Substantia nigra (tissue), 51 donors: ENCODE measurements at places on chromosomes 7 and 10.

DNA sequence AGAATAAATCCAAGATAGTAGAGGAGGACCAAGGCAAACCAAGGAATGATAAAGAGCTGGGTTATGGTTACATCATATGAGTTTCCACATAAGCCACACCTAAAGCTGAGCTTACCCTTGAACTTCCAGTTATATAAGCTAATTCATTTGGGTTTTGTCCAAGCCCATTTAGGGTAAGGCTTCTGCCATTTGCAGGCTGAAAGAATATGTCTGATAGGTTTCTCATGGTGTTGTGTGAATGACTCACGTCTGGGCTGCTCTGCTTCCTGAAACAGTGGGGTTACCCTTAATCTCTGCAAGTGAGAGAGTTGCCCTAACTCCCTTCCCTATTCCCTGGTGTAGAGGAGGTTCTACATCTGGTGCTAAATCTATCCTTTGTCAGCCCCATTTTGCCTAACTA is 60.8 kb downstream of the PTTG1IP2 start:
- no peak for DNase-seq

- DNase-seq: no peak
Measured at GRCh38 chr10:132541129-132541528, 3.5 kb downstream of the INPP5A start.

DNA sequence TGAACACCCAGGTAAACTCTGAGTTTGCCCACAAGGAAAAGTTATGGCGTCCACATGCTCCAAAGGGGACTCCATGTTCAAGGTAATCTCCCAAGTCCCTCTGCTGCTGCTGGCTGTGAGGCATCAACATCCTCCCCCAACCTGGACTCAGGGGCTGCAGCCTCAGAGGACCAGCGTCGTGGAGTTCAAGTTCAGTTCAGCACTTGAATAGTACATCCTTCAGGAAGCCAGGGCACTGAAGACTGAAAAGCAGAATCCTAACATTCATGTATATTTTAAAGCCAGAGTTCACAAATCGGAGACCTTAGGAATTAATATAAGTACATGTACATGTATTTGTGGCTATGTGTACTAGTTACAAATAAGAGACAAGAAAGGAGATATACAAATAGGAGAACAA is 90.4 kb downstream of the PTPRE start:
- no peak for DNase-seq

GRCh38 chr7:138258197-138258559 is 181.9 kb downstream of the AKR1D1 start:
- DNase-seq: no peak

GRCh38 chr10:93565446-93565845 is 1.0 kb upstream of the FFAR4 start:
- no peak for DNase-seq

DNA sequence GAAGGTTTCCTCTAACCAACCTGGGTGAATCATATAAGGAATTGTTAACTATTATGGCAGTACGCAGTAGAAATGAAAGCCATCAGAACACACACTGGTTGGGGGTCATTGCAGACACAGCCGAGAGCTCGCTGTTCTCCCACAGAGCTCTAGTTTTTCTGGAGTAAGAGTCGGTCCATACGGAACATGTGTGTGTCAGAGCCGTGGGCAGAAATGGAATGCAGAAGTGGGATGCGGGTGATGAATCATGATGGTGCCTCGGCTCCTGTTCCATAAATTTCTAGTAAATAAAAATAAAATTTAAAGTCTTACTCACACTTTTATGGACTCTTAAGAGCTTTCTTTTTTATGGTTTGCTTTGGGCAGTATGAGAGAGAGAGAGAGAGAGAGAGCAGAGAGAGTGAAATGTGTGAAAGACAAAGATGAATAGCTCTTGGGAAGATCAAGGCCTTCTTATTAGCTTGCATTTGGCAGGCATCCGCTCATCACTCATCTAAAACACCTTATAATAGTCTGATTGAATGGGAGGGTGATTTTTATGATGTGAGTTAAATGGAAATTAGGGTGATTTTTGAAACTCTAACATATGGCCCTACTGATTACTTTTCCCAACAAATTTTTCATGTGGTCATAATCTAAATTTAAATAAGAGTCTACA is 98.8 kb upstream of the PFKP start:
- DNase-seq: no peak

- DNase-seq: no peak
Measured at GRCh38 chr10:33234831-33235237, 99.6 kb downstream of the NRP1 start.

- DNase-seq: no peak
Measured at GRCh38 chr7:116279217-116279616, 68.9 kb downstream of the TES start.

DNA sequence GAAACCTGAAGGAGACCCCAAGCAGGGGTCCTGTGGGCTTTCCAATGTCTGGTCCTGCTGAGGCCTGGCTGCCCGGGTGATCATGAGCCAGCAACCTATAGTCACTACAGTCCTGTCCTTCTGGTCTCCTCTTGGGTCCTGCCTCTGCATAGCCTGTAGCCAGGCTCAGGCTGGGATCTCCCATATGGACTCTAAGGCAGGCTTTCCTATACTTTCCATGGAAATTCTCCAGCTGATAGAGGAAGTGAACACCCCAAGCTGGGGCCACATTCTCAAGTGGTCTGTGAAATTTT is 26.4 kb downstream of the ANXA8 start:
- no peak for DNase-seq

GRCh38 chr7:42237811-42238541 is 967 bp upstream of the GLI3 start:
- peak; percentile 53 for DNase-seq

DNA sequence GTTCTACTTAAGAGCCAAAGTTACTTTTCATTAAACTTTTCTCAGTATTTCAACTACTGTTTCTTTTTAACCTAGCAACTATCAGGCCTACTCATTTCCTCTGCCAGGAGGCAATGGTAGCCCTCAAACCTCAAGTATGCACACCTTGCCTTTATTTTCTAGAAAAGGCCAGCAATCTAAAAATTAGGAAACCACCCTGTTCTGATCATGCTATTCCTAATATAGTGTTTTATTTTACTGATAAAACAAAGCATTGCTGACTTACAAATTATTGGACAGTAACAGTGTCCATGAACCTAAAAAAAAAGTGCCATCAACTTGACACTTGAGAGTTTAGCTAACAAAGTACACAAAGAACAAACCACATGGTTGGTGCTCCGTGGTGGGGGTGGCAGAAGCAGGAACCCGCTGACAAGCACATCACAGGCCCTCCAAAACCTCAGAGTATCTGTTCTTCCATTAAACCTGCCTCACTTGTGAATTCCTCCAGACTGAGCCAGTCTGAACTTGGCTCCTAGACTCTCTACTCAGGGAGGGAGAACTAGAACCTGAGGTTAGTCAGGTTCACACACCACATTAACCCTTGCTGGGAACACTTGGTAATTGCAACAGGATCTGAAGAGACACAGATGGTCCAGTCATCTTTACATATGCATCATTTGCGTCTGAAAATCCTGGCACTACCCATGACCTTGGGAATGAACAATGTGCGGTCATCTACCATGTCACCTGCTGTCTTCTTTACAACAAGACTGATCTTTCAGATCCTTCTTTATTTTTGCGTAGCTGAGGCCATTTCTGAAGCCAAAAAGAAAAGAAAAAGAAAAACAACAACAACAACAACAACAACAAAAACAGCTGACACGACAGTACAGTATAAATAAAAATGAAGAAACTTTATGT is 31.9 kb downstream of the PIP4K2A start:
- no peak for DNase-seq

DNA sequence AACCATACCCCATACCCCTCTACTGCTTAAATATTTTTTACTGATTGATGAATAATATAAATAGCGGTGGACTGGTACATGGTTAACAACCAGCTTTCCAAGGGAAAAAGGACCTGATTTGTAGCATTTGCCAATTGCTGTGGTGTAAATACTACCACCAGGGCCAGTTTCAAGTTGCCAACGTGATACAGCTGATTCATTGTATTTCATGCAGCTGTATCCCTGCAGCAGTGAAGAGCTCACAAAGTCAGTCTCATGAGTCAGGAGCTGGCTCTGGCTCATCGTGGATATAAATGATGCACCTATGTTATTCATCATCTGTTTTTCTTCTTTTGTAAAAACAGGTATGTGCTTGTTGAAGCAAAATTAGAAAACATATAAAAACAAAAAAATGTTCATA is 15.2 kb downstream of the CALML5 start:
- DNase-seq: no peak

DNA sequence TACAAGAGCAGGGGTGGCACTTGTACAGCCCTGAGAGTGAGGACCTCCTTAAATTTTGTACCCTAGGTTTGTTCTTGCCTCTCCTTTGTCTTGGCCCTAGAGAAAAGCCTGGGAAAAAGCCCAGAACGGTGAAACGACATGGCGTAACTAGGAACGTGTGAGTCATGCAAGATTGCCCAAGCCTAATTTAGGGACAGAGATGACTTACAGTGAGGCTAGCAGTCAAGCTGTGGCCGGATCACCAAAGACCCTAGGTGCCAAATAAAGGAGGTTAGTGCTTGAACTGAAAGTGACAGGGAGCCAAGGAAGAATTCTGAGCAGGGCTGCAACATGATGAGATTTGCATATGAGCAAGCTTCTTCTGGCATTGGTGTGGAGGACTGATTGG is 25.1 kb downstream of the TBXAS1 start:
- DNase-seq: no peak
